Esophagus mucosa (tissue), 1 donor: ENCODE measurements at places on chromosomes 6 and 20. TPM values are rescaled to one million over a fixed set of nuclear protein-coding genes. Genes with fewer than 3 reads are reported as not detected.

Gene CST4
- not detected for total RNA-seq

Gene SLC13A3
- total RNA-seq = 0.92 TPM

Gene STX11
- 5.5 TPM for total RNA-seq

Gene ZSWIM3
- 1.4 TPM for total RNA-seq

- no peak for ATAC-seq
Measured at GRCh38 chr20:8050157-8050837, 30.7 kb upstream of the TMX4 start.

- ATAC-seq = no peak
Measured at GRCh38 chr6:84119277-84119676, 85.7 kb downstream of the MRAP2 start.

GRCh38 chr6:6712449-6713403 lies 124.2 kb downstream of the LY86 start:
- peak; percentile 88 for ATAC-seq

DNA sequence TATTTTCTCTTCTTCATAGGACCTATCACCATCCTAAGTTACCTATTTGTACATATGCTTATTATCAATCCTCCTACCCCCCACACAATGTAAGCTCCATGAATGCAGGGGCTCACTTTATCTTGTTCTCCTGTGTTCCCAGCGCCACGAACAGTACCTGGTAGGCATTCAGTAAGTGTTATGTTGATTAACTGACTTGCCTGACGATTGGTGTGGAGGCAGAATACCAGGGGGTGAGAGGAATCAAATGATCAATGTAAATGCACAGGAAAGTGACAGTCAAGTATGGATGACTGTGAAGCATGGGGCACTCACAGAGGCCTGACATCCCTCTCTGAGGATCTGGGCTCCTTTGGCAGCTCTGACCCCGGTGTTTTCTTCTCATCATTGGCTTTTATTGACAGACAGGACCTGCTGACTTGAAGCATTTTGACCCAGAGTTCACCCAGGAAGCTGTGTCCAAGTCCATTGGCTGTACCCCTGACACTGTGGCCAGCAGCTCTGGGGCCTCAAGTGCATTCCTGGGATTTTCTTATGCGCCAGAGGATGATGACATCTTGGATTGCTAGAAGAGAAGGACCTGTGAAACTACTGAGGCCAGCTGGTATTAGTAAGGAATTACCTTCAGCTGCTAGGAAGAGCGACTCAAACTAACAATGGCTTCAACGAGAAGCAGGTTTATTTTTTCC lies 6.1 kb upstream of the IFT52 start:
- no peak for ATAC-seq
